ENCODE measurements at places on chromosomes 3 and 15.

DNA sequence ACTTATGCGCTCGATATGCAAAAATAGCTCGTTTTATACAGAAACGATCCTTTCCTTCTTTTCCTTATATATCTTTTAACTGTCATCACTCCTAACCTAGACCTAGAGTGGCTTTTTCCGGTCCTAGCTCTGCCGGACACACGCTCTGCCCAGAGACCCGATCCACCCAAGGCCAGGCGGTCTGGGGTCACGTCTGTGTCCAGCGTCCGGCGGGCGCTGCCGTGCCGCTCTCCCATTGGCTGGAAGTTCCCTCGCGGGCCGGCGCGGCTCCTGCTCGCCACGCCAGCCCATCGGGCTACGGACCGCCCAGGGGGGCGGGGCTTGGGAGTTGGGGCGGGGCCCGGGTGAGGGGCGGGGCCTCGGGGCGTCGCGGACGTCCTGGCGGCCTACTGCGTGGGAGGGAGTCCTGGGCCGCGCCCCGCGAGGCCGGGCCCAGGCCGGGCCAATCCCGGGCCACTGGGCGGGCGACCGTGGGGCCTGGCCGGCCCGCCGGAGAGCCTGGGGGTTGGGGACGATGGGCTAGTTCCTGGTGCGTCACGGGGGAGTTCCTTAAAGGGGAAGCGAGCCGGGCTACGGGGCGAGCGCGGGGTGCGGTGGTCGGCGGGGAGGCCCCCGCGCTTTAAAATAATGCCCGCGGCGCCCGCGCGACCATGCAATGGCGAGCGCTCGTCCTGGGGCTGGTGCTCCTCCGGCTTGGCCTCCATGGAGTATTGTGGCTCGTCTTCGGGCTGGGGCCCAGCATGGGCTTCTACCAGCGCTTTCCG is at the start of gene EDEM1:
TSS of gene EDEM1 (plus strand) at position 552 of the 764 bp plus-strand sequence. CDS start at position 651, 99 bp downstream.
- peak; percentile 93 for DNase-seq

GRCh38 chr15:45586125-45586524 is 1.1 kb upstream of the BLOC1S6 start:
- DNase-seq = no peak

DNA sequence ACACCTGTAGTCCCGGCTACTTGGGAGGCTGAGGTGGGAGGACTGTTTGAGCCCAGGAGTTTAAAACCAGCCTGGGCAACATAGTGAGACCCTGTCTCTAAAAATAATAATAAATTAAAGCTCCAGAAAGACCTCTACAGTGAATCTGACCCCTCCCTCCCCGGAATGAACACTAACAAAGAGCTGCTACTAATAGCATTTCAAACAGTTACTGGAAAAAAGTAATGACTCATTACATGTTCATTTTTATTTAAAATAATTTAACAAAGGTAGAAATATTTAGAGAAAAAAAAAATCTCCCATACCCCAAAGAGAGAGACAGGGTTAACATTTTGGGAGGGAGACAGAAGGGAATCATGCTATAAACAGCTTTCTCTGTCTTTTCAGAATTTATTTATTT is 2.2 kb upstream of the UBA3 start:
- DNase-seq = no peak

- DNase-seq = no peak
Measured at GRCh38 chr3:185744997-185745843, 79.6 kb downstream of the IGF2BP2 start.

- no peak for DNase-seq
Measured at GRCh38 chr3:162328649-162329048, 832.0 kb downstream of the OTOL1 start.

GRCh38 chr3:102169915-102170479 is 264.8 kb upstream of the ZPLD1 start:
- DNase-seq = no peak

All from D721Med (cell line).